ENCODE measurements at places on chromosomes 6 and 20. TPM values are rescaled to one million over a fixed set of nuclear protein-coding genes. Genes with fewer than 3 reads are reported as not detected.

Gene TCF15
- 3.8 TPM for total RNA-seq

Gene ABHD16B
- total RNA-seq = not detected

GRCh38 chr20:4978050-4978918, 23.0 kb downstream of the SLC23A2 start:
- H3K27ac ChIP-seq = no peak overlapping the region
- H3K36me3 ChIP-seq = no peaks in the 10 kb centered on the region
- H3K27me3 ChIP-seq = no peaks in the 10 kb centered on the region
- DNase-seq = no peak

Gene FHL5
- total RNA-seq = not detected

Gene AIF1
- total RNA-seq = 9.4 TPM

Gene IMPG1
- total RNA-seq = not detected

GRCh38 chr20:46752728-46753127, 43.3 kb downstream of the SLC2A10 start:
- DNase-seq = peak; percentile 48
- H3K4me3 ChIP-seq = no peak overlapping the region
- peaks cover 2% of the 10 kb centered on the region for H3K4me1 ChIP-seq
- no peak overlapping the region for H3K27ac ChIP-seq
- no peaks in the 10 kb centered on the region for H3K36me3 ChIP-seq

Measured in K562 (cell line).